Endodermal cell (in vitro differentiated cells): ENCODE measurements at places on chromosomes 4 and X.
A peak's percentile ranks its signal among the peaks of the same experiment; 100 is the strongest.

- DNase-seq, result no peak
Observed at GRCh38 chr4:168859888-168860694, 150.0 kb downstream of the CBR4 start.

GRCh38 chr4:82739287-82740190, 59.1 kb downstream of the SCD5 start:
- peak; percentile 98 for DNase-seq

DNA sequence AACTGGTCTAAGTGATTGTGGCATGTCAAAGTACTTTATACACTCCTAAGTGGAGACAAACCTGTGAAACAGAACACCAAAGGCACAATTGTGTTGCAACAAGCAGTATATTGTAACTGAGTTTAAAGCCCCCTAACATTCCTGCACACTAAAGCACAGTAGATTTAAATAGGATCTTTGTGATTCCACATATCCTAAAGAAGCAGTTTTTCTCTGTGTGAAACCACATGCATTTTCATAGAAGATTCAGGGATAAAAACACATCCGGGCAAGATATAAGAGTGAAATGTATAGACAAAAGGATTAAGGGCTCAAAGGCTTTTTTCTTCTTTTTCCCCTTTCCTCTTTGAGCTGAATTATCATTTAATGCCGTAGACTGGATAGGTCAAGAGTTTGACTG, 82.2 kb downstream of the ANK2 start:
- no peak for DNase-seq

DNA sequence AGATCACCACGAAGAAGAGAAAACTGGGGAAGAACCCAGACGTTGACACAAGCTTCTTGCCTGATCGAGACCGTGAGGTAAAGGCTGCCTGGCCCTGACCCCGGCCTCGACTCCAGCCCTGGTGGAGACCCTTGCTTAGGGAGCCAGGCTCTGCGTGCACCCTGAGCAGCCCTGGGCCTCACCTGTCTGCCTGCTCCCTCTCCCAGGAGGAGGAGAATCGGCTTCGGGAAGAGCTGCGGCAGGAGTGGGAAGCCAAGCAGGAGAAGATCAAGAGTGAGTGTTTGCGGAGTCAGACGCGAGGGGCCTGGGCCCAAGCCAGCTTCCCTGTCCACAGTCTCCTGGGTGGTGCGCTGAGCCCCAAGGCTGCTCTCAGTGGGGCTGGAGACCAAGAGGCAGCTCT, 4.5 kb downstream of the FAM50A start:
- DNase-seq, result no peak

GRCh38 chr4:73788411-73788810, 48.0 kb downstream of the CXCL8 start:
- DNase-seq, result no peak

DNA sequence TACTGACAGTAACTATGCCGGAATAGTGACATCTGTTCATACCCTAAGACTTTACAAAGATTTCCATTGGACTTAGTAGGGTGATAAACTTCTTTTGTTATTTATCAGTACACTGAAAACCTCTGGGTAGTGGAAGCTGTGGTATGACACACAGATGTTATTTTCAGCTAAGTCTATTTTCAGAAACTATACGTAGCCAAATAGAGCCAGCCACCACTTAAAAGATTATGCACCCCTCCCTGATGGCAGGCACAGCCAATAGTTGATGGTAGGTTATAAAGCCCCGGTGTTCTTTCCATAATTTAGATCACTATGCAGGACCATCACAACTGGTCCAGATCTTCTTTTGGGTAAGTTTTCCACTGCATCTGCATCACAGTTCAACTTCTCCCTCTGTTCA, 1603.2 kb upstream of the PABPC4L start:
- DNase-seq, result no peak

GRCh38 chr4:158801066-158801465, 32.2 kb downstream of the FNIP2 start:
- DNase-seq, result no peak

GRCh38 chr4:56149591-56149990, 200.8 kb downstream of the CEP135 start:
- DNase-seq, result no peak

DNA sequence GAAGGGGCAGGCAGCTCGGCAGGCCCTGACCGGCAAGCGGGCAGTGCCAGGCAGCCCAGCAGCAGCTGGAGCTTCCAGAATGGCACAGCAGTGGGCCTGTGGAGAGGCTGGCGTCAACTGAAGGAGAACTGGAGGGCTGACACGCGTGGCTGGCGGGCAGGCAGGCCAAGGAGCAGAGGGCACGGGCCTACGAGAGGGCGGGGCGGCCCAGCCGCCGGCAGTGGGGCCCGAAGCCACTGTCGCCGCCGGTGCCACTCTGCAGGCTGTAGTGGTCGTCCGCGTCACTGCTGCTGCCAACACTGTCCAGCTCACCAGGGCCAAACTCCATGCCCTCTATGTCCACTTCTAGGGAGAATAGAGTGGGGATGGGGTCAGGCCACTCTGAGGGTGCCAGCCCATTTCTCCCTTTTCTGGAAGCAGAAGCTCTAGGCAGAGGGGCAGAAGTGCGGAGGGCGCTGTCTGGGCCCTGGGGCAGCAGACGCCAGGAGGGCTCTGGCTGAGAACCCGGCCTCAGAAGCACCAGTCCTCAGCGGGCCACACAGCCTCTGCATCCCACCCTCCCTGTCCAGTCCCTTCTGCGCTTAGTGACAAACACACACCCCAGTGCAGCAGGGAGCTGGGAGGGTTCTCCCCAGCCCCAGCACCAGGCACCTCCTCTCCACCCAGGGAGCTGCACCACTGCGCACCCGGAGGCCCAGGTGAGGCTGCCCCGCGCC, 8.6 kb upstream of the HAUS3 start:
- no peak for DNase-seq

GRCh38 chr4:159070742-159071141, 32.1 kb upstream of the RAPGEF2 start:
- DNase-seq, result no peak

DNA sequence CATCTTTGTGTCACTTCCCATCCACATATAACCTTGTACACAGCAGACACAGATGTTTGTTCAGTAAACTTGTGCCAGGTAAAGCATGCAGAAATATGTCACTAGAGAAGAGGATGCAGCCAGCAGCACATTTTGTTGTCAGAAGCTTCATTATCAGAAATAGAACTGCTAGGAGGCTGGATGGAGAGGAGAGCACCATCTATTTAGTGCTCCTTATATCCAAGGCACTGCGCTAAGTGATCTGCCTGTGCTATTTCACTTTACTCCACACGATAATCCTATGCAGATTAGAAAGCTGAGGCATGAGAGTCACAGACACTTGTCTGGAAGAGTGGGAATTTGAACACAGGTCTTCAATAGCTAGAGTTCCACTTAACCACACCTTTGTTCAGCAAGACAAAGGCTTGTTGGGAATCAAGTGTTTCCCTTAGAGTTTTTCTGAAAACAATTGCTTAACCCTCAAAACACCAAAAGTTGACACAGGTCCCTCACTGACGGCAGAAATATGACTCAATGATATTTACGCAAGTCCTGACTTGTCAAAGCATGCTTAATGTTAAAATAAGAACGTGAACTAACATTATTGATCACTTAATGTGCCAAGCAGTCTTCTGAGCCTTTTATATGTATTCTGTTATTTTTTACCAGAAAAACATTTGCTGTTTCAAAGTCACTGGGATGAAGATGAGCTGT, 1.2 kb upstream of the QDPR start:
- DNase-seq, result no peak

DNA sequence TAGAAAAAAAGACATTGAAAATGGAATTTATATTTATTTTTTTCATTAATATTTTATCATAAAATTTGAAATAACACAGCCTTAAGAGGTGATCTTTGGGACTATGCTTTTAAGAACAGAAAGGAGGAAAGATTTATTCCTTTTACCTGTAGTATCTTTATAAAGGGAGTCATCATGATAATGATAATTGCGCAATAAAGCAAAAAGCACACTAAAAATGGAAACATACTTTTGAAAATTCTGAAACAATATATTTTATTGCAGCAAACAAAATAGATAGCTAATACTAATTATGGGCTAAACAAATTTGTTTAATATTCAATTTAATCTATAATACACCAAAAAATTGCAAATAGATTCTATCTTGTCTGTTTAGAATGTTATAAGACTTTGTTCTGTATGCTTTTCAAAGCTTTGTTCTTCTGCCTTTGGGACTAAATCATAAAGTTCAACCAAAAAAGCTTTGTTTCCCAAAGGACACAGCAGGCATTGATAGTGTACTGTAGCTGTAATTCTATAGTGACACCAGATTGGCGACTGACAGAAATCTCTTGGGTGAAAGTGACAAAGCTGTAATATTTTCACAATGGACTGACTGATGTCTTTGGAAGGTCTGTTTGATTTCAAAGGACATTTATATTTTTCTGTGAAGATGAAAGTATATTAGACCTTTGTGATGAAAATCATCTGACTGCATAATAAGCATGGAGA, 2156.6 kb upstream of the TENM3 start:
- DNase-seq, result no peak

DNA sequence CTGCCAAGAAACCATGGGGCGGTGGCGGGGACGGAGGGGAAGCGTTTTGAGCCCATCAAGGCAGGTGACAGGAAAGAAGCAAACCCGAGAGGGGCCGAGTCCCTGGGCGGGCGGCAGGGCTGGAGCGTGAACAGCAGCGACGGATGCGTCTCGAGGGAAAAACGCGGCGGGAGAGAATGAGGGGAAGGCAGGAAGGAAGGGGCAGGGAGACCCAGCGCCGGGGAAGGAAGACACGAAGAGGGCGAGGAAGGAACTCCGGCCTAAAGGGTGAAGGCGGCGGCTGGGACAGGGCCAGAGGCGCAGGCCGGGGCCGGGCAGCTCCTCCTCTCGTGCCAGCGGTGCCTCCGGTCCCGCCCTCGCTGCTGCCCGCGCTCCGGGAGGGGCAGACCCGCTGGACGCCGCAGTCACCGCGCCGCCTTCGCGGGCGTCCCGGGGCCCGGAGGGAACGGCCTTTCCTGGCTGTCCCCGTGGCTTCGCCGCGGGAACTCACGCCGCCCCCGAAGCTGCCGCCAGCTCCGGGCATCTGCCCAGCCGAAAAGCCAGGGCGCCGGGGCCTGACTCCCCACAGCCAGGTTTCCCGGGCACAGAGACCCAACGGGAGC, 751 bp upstream of the RGS12 start:
- peak; percentile 83 for DNase-seq

DNA sequence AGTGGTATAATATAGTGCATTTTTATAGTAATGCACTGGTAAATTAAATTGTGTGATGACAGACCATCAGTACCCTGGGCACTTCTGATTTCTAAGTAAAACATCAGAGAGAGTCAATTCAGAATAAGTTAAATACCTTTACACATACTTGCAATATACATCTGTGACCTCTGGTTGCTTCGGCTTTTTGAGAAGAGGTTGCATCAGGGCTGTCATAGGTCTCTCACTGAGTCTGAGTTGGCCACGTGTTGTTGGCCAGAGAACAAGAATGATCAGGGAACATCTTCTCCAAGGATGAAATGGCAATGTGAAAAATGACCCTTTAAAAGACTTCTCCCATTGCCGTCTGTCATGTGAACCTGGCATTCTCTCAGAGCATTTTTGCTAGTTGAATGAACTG, 36.9 kb upstream of the PUDP start:
- no peak for DNase-seq

DNA sequence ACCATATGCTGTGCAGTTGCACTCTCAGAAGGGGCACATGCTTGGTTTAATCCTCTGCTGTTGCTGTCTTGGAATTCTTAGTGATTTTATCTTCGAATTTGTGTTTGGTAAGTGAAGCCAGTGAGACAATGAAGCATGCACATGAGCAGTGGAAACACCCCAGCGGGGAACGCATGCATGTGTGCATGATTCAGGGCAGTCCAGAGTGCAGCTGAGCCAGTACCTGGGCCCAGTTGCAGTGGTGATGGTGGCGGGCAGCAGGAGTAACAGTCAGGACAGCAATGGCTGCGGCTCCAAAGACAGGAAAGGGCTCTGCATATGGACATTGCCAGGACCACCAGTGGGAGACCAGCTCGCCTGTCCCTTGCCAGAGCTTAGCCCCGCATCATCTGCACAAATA, 14.3 kb upstream of the TMEM165 start:
- no peak for DNase-seq

DNA sequence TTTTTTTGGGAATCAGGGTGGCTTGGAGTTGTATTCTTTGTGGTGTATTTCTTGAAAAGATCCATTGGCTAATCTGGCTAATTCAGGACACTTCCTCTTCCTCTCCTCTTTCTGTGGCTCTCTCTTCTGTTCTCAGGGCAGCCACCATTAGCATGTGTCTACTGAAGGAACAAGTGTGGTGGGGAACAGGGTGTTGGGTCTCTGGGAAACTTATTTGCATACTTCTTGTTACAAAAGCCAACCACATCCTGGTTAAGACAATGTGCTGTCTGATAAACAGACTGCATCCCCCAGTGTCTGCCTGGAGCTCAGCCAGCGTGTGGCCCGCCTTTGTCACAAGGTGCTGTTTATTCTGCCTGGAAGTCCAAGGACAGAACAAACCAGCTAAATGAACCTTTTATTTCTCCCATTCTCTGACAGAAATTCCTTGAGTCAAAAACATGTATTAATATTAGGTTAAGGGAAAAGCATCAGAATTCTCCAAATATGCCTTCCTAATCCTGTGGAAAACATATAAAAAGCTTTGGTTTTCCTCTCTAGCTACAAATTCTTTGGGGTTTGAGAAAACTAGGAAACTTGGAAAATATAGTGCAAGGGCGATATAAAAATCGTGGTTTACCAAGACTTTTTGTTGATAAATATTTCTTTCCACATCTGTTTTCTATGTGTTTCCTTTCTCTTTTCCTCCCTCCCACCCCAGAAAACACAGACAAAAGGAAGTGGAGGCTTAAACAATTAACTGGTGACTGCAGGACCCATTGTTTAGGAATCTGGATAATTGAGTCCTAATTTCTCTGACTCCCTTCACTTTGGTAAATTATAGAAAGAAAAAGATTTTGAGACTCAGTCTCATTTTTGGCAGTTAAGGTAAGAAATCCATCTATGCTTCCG, 203.6 kb downstream of the SPRY1 start:
- peak; percentile 82 for DNase-seq
